Stimulated activated CD8-positive, alpha-beta memory T cell treated with anti-CD3 and anti-CD28 coated beads, Interleukin-15, amount 100 ng/mL, for 4 hours (primary cell): ENCODE measurements at places on chromosomes 5 and 9.

- DNase-seq: no peak
Observed at GRCh38 chr5:181241393-181241975, 2.2 kb downstream of the RACK1 start.

GRCh38 chr9:101592788-101593187 is 2.0 kb downstream of the PPP3R2 start:
- no peak for DNase-seq

DNA sequence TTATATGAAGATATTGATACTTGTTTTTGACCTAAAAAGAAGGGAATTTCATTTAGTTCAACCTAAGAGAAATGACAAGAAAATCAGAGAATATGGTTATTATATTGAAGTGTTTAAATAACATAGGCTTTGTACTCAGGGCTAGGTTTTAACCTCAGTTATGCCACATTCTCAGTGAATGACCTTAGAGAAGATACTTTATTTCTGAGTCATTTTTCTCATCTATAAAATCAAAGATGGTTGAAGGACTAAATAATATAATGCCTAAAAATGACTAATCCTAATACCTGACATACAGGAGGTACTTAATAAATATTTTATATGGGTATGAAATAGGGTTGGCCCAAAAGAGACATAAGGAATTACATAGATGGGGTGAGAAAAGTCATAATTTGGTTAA is 32.3 kb downstream of the DIMT1 start:
- no peak for DNase-seq

DNA sequence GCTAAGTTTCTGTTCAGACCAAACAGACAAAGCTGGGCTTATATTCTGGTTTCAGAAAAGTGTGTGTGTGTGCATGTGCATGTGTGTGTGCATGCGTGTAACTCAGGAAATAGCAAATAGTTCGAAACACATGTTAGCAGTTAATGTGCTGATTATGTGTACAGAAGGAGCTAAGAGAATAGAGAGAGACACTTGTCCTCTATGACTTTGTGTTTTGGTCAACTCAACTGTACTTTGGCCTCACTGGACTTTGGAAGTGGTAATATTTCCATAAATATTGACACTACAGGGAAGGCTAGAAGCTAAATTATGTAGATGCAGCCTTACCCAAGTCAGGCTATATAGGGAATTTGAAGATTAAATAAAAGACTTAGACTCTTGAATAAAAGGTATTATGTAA is 155.5 kb downstream of the RAB3C start:
- no peak for DNase-seq

DNA sequence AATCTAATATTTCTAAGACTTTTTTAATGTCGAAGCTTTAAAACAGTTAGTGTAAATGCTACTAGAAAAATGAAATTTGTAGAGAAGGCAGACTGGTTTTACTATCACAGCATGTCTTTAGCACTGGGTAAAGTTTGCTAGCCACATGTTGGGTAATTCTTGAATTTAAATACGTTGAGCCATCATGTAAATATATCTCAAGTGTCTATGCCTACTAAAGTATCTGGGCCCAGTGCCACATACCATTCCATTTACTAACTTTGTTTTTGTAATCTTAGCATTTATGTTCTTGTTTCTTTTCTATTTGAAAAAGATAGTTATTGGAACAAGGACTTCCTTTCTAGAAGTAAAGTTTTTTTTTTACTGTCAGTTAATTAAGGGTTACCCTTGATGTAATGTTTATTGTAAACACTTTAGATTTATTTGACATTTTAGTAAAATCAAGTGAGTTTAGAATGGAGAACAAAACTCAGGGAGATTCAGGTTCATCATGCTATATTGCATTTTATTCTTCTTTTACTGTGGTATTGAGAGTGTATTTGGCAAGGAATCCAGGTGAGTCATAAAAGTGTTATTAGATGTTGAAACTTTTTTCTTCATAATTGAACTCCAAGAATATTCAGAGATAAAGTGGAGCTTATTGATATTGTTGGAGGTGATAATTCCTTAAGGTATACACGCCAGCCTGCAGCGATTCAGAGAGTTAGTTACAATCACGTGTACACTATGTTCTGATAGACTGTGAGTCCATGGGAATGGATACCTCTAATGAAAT is 182.4 kb downstream of the CCDC171 start:
- DNase-seq: no peak

- DNase-seq: no peak
Observed at GRCh38 chr5:81838307-81838906, 87.5 kb upstream of the SSBP2 start.

DNA sequence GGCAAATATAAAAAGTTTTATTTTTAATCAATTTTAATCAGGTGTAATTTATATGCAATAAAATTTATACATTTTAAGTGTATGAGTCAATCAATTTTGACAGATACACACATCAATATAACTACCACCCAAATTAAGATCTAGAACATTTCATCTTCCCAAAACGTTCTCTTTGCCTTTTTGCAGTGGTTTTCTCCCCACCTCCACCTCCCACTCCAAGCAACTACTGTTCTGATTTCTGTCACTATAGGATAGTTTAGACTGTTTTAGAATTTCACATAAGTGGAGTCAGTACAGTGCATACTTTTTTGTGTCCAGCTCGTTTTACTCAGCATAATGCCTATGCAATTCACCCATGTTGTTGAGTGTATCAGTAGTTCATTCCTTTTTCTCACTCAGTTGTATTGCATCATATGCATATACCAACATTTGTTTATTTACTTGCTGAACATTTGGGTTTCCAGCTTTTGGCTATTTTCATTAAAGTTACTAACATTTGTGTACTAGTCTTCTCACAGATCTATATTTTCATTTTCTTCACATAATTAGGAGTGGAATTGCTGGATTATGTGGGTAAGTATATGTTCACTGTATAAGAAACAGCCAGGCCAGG is 52.2 kb upstream of the DHFR start:
- no peak for DNase-seq

- DNase-seq: no peak
Observed at GRCh38 chr5:173859408-173860159, 28.6 kb upstream of the CPEB4 start.

- no peak for DNase-seq
Observed at GRCh38 chr9:74666625-74667316, 169.6 kb downstream of the RORB start.

GRCh38 chr5:171872666-171873065 is 87.0 kb downstream of the SMIM23 start:
- no peak for DNase-seq

DNA sequence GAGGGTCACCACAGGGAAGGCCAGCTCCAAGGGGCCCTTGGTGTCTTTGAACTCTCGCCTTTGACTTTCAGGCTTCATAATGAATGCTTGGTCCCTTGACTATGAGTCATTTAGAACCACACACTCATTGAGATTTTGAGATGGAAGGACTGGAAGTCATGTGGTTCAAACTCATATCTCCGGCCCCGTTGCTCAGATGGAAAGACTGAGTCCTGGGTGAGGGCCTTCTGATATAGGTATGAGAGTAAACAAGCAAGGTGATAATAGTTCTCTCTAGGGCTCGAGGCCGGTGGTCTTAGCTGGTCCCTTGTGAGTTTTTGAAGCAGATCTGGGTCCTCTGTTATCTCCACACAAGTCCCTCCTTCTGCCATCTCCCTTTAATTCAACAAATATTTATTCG is 210.6 kb downstream of the PAX5 start:
- DNase-seq: no peak

GRCh38 chr5:96247097-96247701 is 185.8 kb downstream of the PCSK1 start:
- no peak for DNase-seq

- DNase-seq: no peak
Observed at GRCh38 chr5:52945040-52945439, 44.1 kb upstream of the ITGA2 start.

DNA sequence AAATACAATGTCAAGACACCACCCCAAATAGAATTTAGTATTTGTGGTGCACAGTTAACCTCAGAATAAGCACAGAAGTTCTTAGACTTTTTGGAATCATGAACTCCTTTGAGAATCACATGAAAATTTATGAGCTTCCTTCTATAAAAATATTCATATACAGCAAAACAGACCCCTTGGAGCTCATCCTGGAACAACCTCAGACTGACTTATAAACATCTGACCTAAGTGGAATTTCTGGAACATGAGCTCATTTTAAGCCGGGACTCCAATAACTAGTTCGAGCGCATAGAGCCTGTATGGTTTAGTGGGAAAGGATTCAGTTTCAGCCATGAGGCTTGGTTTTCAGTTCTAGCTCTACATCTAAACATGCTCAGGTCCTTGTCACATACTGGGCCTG is 192.3 kb downstream of the DEPDC1B start:
- no peak for DNase-seq

DNA sequence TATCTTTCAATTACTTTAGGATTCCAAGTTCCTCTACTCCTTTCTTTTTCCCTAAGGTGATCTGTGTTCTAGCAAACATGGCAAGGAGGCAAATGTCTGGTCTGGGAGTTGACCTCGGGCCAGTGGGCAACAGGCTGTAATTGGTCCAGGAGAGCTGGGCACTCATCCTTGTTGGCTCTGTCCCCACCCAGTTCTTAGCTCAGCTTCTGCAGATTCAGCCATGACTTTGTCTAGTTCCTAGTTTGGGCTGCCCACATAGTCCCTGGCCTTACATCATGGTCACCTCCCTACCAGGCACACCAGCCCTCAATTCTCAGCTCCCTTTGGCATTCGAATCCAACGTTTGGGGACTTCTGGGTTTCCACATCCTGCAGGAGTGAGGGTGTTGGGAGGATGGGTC is 92.1 kb upstream of the DAP start:
- DNase-seq: no peak

GRCh38 chr5:657570-657969 is 35.6 kb downstream of the TPPP start:
- DNase-seq: no peak

GRCh38 chr5:134275822-134276221 is 49.9 kb upstream of the PPP2CA start:
- DNase-seq: no peak

DNA sequence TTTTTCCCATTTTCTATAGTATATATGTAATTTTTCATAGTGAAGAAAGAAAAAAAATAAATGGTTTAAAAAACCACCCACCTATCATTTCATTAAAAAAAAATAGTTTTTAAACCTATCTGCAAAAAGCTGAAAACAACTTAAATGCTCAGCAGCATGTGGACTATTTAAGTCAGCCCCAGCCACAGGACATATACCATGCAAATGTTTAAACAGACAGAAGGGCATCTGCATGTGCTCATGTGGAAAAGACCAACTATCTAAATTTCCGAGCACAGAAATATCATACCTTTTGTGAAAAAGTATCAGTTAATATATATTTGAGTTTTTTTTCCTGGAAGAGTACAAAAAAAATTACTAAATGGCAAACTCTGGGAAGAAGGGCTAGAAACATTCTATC is 143.4 kb downstream of the EPB41L4A start:
- no peak for DNase-seq

DNA sequence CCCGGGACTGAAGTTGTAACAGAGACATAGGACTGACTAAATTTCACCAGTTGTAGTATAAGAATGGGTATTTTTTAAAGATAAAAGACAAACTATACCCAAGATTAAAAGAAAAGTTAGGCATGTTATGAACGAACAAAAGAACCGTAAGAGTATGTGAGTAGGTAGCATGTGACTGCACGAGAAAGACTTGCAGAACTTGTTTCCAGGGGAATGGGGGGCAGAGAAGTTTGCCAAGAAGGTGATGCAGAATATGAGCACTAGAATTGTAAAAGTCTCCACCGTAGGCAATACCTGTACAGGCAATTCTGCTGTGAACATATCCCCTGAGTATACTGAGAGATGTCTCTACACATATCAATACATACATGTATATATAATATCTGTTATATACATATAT is 614.7 kb downstream of the PRELID2 start:
- no peak for DNase-seq

DNA sequence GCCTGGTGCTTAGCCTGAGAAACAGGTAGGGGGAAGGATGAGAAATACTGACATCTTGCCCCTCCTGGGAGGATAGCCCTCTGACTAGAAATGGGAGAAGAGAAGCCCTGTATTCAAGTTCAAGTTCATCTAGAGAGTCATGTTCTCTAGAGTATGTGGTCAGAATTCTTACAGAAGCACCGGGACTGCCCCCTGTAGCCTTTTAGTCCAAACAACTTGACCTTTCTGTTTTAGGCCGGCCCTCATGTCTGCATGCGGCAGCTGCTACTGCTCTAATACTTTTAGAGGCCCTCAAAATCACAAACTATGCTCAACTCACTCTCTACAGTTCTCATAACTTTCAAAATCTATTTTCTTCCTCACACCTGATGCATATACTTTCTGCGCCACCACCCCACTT is 47.7 kb downstream of the PHAX start:
- no peak for DNase-seq

- DNase-seq: no peak
Observed at GRCh38 chr5:2841208-2841607, 89.7 kb upstream of the IRX2 start.

GRCh38 chr9:95455714-95456113 is 61.1 kb downstream of the PTCH1 start:
- no peak for DNase-seq

DNA sequence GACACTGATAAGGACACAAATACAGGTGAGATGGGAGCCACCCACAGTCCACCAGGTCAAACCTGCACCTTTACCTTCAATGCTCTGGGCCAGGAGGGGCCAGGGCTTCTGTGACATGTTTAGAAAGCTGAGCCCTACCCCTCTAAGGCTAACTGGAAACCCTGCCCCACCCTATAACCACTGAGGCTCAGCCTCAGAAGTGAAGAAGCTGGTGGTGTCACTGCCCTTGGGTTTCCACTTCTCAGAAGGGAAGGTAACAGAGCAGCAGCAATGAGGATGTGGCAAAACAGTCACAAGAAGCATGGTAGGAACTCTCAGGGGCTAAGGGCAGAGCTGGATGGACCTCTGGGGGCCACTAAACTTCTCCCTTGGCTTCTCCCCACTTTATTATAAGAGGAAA is 6.0 kb downstream of the PDGFRB start:
- no peak for DNase-seq

DNA sequence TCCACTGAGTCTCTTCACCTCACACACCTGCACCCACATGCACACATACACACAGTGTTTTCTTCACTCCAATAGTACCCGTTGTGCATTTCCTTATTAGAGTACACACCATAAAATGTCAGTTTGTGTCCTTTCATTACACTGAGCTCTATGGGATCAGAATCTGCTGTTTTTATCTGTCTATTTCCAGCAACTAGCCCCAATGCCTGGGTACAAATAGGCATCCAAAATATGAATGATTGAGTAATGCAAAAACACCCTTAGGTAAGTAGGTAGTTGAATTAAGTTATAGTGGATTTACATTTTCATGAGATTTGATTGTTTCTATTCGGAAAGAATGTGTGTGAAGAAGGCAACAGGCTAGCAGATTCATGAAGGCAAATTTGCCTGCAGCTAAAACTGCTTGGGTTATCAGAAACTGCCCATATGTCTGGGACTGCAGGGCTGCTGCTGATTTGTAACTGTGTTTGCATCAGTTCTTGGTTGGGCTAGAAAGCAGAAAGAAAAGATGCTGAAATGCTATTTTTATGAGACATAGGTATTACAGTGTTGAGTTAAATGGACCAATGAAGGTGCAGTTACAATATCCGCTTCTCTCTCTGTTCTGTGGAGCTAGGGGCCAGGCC is 26.9 kb downstream of the PPP3R2 start:
- DNase-seq: no peak
